ENCODE measurements at places on chromosomes 6 and 20.

GRCh38 chr6:161906571-161906970 is 632.7 kb upstream of the AGPAT4 start:
- DNase-seq: no peak

DNA sequence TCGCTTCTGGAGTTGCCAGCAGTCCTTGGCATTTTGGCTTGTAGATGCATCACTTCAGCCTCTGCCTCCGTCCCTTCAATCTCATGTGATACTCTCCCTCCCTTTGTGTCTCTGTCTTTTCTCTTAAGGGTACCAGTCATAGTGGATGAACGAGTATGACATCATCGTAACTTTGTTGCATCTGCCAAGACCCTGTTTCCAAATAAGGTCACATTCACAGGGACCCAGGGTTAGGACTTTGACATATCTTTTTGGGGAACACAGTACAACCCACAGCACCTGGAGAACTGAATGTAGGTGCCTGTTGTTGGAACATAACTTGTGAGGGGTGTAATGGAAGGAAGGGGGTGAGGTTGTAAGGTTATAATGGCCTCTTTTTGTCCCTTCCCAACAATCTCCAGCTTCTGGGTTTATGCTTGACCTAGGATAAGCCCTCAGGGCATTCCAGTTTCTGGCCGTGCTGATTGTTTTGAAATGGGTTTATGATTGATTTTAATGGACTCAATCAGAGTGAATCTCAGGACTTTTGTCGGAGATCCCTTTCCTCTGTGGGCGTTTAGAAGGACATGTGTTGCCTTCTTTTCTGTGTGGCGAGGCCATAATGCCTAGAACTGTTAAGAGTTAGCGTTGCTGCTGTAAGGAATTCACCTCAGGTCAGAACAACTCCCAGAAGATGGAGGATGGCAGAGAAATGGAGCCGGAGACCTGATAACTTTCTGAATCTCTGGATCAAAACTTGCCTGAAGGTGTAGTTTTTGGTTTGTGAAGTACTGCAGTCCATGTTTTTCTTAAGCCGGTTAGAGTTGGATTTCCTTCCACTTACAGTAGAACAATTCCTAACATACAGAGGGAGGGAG is 9.2 kb downstream of the ATRN start:
- no peak for DNase-seq

DNA sequence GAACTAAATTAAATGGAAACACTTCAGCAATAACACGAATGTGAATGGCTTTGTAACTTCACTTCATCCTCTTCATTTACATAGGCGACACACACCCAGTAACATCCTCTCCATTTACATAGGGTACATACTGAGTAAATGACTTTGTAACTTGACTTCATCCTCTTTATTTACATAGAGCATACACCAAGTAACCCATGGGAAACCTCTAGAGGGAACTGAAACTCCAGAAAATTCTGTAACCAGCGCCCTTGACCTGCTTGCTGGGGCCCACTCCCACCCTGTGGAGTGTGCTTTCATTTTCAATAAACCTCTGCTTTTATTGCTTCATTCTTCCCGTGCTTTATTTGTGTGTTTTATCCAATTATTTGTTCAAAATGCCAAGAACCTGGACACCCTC is 81.6 kb upstream of the OPRM1 start:
- no peak for DNase-seq

DNA sequence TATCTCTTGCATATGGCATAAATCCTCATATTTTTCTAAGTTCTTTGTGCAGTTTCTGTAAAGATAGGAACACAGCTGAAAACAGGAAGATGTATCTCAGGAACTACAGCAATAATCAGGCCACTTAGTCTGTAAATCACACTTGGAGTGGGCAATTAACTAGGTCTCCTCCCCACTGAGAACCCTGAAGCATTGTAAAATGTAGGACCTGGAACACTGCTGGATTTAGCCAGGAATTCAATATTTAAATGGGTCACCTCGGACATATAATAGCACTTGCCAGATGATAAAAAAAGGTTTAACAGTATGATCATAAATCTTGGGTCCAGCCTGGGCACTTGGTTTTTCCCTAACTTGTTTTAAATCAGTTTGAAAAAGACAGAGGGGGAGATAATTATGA is 155.0 kb downstream of the GRM1 start:
- no peak for DNase-seq

DNA sequence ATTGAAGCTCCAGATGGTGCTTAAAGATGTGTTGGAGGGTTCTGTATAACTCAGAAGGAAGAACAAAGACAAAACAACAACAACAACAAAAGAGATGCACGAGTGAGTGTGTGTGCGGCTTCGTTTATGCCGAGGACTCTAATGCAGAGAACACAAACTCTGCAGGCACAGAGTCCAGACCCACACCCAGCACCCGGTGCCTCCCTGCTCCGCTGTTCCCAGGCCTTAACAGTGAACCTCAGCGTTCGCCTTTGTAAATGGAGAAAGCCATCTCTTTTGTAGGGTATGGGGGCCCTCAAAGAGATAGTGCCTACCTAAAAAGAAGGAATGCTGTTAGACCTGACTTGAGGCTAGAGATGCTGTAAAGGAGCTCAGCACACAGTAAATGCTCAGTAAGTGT is 243.3 kb downstream of the ERMARD start:
- no peak for DNase-seq

DNA sequence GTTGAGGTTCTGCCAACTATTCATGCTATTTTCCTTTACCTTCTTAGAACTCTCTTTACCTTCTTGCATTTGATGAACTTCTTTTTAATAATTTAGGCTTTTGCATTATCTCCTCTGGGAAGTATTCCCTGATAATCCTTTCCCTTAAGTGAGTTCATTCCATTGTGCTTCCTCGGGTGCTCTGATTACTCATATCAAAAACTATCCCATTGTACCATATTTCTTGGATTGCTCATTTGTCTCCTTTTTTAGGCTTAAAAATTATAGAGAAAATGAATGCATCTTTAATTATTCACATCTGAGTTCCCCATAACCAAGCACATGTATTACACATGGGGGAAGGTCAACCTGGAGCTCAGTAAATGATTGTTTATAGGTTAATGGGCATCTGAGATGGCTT is 2.5 kb downstream of the CALHM4 start:
- DNase-seq: no peak

DNA sequence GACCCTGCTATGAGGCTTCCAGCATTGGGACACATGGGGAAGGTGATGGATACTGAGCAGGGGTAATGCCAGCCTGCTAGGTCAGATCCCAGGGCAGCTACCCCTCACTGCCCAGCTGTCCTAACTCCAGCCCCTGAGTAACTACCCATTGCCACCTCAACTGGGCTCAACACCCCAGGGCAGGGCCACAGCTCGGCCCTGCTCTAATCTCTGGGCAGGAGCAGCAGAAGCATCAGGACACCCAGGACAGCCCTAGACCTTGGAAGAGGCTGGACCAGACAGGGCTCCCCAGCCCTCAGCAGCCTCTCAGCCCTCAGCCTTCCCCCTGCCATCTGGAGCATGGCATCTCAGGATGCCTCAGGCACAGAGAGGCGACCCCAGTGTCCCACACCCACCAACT is 67.4 kb upstream of the TOP1 start:
- no peak for DNase-seq

DNA sequence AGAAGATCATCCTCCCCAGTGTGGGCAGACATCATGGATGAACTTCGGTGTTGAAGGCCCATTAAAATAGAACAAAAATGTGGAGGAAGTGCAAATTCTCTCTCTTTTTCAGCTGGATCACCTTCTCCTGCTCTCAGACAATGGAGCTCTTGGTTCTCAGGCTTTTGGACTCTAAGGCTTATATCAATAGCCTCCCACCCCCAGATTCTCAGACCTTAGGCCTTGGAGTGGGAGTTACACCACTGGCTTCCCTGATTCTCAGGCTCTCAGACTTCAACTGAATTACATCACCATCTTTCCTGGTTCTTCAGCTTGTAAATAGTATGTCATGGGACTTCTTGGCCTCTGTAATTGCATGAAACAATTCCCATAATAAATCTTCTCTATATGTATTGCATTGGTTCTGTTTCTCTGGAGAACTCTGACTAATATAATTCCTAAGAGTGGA is 36.6 kb downstream of the NSFL1C start:
- peak; percentile 57 for DNase-seq

- no peak for DNase-seq
These were observed 84.7 kb downstream of the PHACTR3 start for GRCh38 chr20:59688999-59689398.

DNA sequence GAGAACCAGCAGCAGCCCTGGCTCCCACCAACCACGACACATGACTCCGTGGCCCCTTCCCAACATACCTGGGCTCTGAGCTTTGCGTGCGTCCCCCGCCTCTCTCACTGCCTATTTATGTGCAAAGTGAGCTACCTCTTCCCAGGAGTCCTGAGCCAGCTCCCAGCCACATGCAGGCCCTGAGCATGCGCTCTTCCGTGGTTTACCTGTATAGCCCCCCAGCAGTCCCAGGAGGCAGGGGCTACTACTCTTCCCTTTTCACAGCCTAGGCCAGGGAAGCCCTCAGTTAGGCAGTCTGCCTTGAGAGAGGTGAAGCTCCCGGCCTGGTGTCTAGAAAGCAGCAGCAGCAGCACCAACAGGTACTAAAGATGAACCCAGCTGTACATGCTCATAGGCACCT is 114.8 kb upstream of the CDYL start:
- DNase-seq: no peak

- no peak for DNase-seq
These were observed 354.9 kb downstream of the CD109 start for GRCh38 chr6:74050921-74051320.

DNA sequence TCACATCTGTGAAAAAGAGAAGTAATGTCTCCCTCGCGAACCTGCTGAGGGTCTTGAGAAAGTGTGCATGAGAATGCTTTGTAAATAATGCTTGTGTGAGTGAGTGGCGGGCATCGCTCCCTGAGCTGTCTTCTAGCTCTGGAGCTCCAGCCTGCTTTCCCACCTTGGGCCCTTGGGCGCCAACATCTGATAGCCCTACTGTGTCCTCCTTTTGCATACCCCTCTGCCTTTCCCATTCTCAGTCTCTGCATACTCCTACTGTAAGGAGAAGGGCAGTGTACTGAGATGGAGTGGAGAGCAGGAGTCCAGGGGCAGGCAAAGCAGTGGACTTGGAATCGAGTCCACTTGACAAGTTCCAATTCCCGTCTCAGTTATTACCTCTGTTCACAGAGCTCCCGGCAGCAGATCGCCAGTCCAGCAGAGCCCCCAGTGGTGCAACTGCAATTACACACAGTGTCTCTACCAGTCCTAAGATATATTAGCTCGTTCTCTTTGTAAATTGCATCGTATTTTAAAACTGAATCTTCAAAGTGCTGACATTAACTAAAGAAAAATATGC is 847 bp upstream of the NCR2 start:
- DNase-seq: no peak

- peak; percentile 38 for DNase-seq
These were observed 79.7 kb downstream of the SMLR1 start for GRCh38 chr6:130906736-130907381.

DNA sequence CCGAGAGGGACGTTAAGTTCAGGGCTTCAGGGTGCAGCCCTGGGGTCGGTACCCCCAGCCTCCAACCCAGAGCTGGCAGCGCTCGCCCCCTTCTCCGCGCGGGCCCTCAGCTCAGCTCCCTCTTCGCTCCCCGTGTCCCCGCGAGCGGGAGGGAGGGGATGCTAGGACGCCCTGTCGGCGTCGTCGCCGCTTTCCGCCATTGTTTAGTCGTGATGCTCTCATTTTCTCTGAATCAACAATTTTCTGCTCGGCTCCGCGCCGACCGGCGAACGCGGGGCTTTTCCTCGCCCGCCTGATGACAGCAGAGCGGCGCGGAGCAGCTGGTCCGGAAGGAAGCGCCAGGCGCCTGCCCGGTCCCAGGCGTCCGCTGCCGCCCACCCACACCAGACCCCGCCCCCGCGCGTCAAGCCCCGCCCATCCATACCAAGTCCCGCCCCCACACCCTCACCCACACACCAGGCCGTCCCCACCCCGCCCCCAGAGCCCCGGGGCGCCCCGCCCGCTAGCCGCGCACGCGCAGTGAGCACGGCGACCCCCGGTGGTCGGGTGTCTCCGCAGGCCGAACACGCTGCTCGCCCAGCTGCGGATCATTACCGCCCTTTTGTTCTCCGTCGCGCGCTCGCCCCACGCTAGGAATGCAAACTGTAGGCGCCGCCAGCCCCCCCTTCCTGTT is 50.1 kb upstream of the SLC32A1 start:
- no peak for DNase-seq

DNA sequence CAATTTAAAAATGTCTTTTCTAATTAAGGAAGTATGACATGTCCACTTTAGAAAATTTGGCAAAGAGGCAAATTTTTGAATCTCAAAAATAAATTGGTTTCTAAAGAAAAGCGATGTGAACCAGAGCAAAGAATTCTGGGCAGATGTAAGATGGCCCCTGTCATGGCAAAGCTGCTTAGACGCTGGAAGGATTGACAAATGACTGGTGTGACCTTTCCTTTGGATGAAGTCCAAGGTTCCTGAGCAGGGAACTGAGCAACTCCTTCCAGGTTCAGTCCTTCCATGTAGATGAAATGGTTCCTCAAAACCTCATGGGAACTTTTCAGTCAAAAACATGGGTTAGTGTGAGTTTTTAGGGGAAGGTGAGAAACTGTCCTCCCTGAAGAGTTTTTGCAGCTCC is 25.1 kb downstream of the BRPF3 start:
- DNase-seq: no peak

GRCh38 chr20:31923388-31924331 is 28.2 kb downstream of the PDRG1 start:
- no peak for DNase-seq

GRCh38 chr20:62657956-62658355 is 15.7 kb downstream of the SLCO4A1 start:
- no peak for DNase-seq

DNA sequence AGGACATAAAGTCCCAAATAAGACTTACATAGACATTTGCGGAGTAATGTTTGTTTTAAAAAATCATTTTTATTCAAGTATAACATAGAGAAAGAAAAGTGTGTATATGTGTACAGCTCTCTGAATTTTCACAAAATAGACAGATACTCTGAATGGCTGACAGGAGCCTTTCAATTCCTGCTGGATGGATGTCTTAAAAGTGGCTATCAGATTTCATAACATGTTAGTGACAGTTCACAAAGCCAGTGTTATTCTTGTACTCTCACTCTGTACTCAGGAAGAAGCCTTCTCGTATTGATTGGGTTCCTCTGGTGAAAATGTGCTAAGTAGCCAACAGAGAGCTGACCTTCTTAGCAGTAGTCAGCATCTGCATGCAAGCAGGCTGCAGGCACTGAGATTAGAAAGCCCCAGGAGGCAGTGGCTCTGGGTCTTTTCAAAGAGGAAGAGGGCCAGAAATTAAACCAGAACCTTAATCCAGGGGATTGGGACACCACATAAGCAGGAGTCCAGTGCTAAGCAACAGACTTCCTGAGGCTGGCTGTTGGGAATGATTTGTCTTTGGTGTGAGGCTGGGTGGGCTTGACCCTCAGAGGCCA is 19.7 kb downstream of the SLC17A4 start:
- DNase-seq: no peak
